Dermis blood vessel endothelial cell (primary cell): ENCODE measurements at places on chromosomes 11 and 22. TPM values are rescaled to one million over a fixed set of nuclear protein-coding genes. Genes with fewer than 3 reads are reported as not detected.

Gene PTPN5
- total RNA-seq, result not detected in 2 replicates

GRCh38 chr11:68010090-68011041 is at the start of gene ALDH3B1:
TSS of gene ALDH3B1 (plus strand) at chr11:68010327. CDS start at chr11:68015298, 4,971 bp downstream.
- DNase-seq, result peak; percentile 14

- no peak for DNase-seq
Measured at GRCh38 chr11:121802542-121802941, 313.5 kb downstream of the BLID start.

Gene OR51B4
- not detected in 2 replicates for total RNA-seq

DNA sequence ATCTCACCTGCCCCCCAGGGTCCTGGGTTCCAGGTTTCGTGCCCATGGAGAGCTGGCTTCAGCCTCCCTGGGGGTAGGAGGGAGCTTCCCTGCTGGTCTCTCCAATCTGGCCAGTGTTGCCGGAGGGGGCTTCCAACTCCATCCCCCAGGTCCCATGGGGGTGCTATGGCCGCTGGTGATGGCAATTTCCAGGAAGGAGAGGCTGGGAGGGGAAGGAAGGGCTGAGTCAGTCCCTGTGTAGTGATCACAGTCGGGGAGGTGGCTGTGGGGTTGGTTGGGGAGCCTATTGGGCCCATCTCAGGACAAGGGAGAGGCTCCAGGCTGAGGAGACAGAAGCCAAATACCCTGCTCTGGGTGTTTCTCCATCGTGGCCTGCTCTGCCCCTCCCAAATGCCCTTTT is 5.7 kb upstream of the CDC42EP2 start:
- peak; percentile 35 for DNase-seq

DNA sequence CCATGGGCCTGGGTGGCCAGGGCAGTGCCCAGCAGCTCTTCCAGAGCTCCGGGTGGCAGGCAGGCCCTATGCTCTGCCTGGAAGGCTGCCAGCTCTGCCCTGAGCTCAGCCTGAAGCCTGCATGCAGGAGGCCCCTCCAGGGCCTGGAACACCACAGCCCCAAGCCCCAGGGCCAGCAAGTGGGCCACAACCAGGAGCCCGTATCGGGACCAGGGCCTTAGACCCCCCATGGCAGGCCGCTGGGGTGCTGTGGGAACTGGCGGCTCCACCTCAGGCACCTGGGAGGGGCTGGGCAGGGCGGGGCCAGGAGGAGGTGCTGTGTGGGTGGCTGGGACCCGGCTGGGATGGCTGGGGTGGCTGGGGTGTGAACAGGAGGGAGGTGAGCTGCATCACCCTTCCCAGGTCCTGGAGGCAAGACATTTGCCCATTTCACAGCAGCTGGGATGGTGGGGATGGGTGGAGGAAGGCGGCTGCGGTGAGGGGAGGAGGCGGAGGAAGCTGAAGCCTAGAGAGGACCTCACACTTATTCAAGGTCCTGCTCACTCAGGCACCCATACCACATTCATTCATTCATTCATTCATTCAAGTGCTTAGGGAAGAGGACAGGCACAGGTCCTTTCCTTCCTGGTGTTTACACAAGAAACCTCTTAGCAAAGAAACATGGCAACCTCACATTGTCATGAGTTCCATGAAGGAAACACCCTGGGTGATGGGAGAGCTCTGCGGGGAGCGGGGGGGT is at the start of gene KCNK7:
Gene KCNK7, minus strand, starts transcription at position 258 of the 739 bp plus-strand sequence. Its CDS starts 28 bp downstream, at position 230.
- peak; percentile 34 for DNase-seq

DNA sequence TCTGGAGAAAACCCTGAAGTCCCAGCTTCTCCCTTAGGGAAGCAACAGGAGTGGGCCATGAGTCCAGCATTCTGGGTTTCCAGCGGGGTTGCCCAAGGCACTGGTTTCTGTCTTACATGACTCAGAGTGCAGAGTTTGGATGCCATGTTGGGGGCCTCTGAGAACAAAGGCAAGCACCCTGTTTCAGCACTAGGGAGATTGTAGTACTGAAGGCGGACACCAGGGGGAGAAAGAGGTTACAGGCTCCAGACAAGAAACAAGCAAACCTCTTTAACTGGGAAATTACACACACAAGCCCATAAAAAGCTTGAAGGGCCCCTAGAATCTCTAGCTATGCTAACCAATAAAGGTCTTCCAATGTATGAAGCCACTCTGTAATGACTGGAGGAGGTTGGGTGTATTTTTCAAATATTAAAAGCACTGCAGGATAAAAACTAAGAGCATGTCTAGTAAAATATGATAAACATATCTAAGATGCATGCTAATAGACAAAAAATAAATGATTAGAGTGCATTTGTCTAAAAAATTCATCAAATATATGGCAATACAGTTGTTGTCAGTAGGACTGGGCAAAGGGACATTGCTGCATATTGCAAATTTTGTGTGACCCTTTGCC is 7.1 kb downstream of the MS4A6E start:
- DNase-seq, result peak; percentile 82

Gene UFD1
- total RNA-seq, result 105 and 147 TPM in 2 replicates

GRCh38 chr11:123045101-123045500 is 16.8 kb downstream of the HSPA8 start:
- no peak for DNase-seq

DNA sequence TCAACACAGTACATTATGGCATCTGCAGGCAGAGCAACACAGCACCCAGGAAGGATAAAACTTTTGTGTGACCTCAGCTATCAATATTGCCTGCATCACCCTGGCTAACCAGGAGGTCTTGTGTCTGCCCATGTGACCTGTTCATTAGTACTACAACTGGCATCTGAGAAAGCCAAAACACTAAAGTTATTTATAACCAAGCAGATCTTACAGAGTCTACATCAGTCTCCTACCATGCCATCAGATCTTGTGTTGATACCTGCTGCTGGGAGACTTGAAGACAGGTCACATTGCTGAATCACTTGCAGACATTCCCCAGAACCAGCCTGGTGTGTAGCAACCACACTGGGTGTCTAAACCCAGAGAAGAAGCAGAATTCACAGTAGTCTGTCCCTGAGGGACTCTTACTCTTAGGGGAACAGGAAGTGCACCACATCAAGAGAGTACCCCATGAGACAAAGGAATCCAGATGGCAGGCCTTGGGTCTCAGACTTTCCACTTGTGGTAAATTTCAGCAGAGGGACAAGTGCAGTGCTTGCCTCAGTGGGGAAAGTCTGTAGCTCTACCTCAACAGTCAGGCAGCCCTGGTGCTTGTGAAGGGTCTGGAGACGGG is 7.0 kb downstream of the OR9G1 start:
- no peak for DNase-seq

GRCh38 chr11:35714882-35715627 is 52.5 kb downstream of the TRIM44 start:
- no peak for DNase-seq

- DNase-seq, result no peak
Measured at GRCh38 chr11:116111546-116111945, 607.3 kb upstream of the CADM1 start.

Gene RHOD
- 15.4 and 24.5 TPM in 2 replicates for total RNA-seq

DNA sequence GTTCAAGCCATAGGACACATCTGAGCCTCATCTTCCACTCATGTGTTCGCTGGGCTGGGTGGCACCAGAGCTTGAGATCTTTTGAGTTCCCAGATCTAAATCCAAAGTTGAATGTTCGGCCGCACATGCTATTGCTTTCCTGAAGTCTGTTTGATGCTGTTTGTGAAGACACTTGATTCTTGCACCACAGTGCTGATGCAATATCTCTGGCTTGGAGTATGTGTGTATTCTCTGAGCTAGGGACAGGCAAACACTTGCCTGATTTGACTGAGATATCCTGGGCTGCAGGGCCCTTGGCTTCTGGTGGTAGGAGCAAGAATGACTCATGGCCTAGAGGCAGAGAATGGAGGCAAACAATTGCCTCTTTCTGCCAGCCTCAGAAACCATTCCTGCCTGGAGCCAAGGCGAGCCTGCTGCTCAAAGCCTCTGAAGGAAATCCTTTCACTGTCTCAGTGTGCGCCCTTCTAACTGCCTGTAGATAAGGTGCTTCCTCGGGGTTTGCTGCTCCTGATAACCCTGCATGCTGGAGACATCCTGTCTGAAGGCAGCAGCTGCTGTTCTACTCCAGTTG is 73.0 kb downstream of the CYB5R2 start:
- peak; percentile 92 for DNase-seq

Gene TRIM5
- total RNA-seq, result 83.0 and 86.6 TPM in 2 replicates

DNA sequence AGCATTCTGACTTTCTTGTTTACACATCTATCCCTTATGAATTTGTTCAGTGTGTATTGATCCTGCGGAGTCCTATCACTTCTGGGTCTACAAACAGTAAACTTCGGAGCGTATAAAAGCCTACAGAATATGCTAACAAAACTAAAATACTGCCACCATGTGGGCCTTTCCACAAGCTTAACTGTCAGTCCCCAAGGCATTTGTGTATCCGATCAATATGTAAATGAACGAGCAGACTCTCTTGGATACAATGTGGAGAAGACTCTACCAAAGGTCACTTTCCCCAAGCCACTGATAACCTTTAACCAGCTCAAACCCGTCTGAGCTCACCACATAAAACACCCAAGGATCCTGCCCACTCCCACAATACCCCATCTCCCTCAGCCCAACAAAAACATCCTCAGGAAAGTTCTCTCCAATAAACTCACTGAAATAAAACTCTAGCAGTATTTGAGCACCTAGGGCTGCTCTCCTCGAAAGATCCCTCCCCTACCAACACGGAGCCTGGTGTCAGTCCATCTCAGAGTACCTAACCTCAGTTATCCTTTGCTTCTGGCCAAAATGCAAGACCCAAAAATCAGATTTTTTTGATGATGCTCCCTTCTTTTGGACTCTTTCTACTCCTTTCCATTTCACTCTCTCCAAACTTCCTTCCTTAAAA is 17.8 kb downstream of the ADA2 start:
- peak; percentile 50 for DNase-seq

DNA sequence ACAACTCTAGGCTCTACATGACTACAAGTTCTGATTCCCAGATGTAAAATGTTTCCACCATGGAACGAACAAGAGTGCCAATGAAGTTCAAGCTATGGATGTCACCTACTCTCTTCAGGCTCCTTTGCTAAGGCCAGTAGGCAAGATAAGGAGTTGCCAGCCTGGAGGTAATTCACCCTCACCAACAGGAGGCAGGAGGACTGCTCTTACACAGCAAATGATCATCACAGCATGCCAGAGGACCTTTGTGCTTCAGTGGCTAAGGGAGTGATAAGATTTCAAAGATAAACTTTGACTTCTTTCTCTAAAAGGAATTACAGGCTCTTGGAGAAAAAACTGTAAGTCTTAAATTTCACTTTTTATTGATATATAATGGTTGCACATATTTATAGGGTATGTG is 54.1 kb upstream of the SLC36A4 start:
- no peak for DNase-seq

DNA sequence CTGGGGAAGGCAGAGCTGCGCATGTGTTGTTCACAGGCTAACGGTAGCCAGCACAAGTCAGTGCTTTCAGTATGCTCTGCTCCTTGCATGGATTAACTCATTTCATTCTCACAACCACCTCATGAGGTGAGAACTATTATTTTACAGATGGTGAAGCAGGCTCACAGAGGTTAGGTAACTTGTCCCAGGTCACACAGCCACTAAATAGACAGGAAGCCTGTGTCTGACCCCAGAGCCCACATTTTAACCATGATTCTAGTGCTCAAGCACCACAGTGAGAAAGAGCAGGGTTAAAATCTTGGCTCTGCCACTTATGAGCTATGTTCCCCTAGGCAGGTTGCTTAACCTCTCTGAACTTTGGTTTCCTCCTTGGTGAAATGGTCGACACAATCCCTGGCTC is 6.2 kb upstream of the SNX15 start:
- DNase-seq, result no peak

Gene CDCA5
- total RNA-seq, result 4.4 and 17.5 TPM in 2 replicates

Gene CARNS1
- total RNA-seq, result 0.17 and 0.23 TPM in 2 replicates

DNA sequence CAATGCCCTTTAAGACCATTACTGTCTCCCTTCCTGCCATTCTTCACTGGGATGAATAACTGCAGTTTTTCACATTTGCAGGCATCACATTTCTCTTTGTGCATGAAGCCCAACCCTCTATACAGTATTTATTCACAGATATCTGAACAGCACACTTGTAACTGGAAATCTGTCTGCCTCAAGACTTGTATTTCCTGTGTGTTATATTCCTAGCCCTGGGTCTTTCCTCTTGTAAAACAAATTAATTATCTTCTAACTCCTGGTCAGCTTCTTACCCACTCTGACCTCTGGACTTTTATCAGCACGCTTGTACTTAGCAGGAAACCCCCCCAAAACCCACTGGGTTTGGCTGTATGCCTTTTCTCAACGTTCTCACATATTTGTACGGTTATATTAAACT is 2.0 kb downstream of the CSRP3 start:
- DNase-seq, result peak; percentile 74

Gene OR10D3
- not detected in 2 replicates for total RNA-seq

- DNase-seq, result no peak
Measured at GRCh38 chr11:84922212-84922805, 704.8 kb downstream of the DLG2 start.

DNA sequence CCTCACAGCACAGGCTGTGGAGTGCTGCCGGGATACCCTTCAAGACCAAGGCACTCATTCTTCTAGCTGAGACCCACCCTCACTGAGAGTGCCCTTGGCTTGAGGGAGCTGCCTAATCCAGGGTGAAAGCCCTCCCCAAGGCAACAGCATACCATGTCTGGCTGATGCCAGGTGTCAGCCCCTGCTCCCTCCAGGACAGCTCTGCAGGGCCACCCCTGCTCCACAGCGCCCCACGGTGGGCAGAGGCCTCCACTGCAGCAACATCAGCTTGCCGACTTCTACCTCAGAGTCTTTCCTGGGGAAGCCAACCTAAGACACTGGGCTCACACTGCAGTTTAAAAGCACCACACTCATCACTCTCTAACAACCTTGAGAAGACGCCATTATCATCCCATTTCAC is 29.0 kb downstream of the TTLL1 start:
- DNase-seq, result peak; percentile 60

DNA sequence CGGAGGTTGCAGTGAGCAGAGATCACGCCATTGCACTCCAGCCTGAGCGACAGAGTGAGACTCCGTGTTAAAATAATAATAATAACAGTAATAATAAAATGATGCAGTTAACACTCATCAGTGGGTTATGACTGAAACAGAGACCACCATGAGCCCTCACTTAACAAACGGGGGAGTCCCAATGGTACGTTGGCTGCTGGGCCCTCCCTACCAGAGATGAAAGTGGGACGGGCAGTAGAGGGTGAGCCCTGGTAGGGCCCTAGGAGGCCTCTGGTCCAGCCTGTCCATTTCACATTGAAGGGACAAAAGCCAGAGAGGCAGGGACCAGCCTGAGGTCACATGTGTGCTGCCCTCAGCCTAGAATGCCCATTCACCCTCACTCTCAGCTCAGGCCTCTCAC is 13.7 kb upstream of the KIAA0930 start:
- no peak for DNase-seq

Gene CBLIF
- not detected in 2 replicates for total RNA-seq

Gene KDM4E
- total RNA-seq, result not detected in 2 replicates

Gene KCNE3
- total RNA-seq, result 1.1 and 1.5 TPM in 2 replicates

- DNase-seq, result no peak
Measured at GRCh38 chr11:70174547-70175235, 28.4 kb upstream of the FADD start.

DNA sequence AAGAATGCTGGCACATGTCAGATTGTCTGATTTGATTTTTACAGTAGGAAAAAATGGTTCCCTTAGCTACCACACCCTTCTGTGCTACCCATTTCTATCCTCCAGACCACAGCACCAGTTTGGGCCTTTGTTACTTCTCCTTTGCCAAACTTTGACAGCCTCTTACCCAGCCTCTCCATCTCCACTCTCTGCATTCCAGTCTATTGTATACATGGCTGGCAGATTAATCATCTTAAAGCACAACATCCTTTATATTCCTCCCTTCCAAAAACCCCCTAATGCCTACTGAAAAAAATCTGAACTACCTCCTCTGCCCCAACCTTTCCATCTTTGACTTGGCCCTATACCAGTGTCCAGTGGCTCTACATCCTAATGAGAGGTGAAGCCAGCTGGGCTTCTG is 10.8 kb upstream of the PANX1 start:
- DNase-seq, result no peak

Gene TEX54
- total RNA-seq, result not detected in 2 replicates
